ENCODE measurements at places on chromosomes 6 and 20.
A peak's percentile ranks its signal among the peaks of the same experiment; 100 is the strongest.

DNA sequence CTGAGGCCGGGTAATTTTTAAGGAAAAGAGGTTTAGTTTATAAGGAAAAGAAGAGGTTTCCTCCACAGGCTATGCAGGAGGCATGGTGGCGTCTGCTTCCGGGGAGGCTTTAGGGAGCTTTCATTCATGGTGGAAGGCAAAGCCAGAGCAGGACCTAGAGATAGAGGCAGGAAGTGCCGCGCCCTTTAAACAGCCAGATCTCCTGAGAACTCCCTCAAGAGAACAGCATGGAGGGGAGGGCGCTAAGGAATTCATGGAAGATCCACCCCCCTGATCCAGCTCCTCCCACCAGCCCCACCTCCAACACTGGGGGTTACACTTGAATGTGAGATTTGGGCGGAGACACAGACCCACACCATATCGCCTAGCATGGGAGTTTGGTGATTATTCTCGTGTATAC is 13.9 kb upstream of the DACT2 start:
- no peak for DNase-seq

GRCh38 chr6:37317312-37318038 is 36.3 kb upstream of the RNF8 start:
- peak; percentile 38 for DNase-seq

- DNase-seq, result no peak
Observed at GRCh38 chr20:17485017-17485416, 46.2 kb downstream of the BFSP1 start.

DNA sequence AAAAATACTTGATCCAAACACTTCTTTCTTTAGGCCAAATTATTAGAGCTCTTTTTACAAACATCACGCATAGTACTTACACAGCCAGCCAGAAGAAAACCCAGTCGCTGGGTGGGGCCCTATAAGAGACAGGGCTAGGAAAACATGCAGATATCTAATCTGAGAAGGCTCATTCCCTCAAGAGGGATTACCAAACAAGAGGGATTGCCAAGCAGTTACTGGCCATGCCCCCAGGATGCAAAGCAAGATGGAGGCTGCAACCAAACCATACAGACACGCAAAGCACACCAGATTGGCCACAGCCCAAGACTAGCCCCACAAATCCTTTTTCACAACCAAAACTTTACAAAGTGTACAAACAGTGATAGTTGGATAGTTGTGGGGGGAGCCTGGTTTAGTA is 1235.4 kb upstream of the GJE1 start:
- DNase-seq, result no peak

DNA sequence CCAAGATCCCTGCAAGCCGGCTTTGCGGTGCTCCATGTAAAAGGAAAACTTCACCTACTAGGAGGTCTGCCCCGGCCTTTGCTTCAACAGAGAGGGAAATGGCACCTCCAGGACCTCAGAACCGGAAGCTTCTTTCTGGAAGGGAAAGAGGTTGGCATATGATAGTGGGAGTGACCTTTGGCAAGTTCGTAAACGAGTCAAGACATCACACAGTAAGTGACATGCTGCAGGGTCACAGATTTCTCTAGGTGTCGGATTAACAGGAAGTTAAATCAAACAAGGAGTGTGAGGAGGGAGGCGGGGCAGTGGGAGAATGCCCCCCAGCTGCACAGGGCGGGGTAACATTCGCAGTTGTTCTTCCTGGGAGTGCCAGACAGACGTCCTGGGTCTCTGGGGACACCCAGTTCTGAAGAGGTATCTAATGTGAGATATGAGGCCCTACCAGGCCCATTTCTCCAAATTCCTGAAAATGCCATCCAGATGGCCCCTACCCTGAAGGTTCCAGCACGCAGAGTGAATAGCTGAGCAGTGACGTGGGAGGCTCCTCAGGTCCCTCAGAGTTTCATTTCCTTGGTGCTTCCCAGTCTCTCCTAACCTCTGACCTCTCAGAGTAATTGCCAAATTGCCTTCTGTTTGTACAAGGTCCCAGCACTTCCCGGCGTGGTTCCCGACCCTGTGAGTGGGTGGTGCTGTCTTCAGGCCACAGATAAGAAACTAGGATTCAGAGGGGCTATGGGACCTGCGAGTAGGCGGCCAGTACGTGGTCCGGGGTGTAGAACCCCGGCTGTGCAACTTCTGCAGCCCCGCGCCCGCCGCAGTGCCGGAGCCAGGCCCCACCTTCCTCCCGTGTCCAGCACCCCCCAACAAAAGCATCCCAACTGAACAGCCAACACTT is 1.9 kb downstream of the RRBP1 start:
- DNase-seq, result peak; percentile 60

DNA sequence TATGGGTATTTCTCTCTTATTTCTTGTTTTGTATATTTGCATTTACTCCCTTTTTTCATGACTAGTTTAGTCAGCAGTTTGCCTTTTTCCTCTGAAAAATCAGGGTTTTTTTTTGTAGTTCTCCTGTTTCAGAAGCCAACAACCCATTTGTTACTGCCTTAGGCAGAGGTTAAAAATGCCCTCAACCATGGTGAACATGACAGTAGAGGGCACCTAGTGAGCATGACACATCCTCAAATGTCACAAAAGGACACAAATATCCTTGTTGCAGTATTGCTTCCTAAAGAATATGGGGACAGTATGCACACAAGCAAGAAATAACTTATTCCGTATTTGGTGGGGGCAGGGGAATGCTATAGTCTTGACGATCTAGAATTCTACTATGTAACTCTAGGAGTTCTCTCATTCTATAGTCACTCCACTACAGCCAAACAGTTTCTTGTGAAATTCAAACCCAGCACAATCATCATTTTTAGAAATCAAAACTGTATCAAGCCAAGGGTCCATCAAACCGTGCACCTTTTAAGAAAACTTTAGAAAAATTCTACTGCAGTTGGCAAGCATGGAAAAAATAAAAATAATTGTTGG is 47.0 kb downstream of the GOPC start:
- no peak for DNase-seq

- no peak for DNase-seq
Observed at GRCh38 chr6:32176476-32177182, 745 bp upstream of the AGPAT1 start.
